ENCODE measurements at places on chromosomes 11 and 22. TPM values are rescaled to one million over a fixed set of nuclear protein-coding genes. Genes with fewer than 3 reads are reported as not detected.

TSKU gene
- 71.6 TPM for total RNA-seq

C1QTNF4 gene
- total RNA-seq: 6.3 TPM

ROBO4 gene
- total RNA-seq: 0.80 TPM

SCGB1A1 gene
- not detected for total RNA-seq

GAL gene
- 31.7 TPM for total RNA-seq

C11orf16 gene
- total RNA-seq: not detected

WBP2NL gene
- 0.72 TPM for total RNA-seq

TNKS1BP1 gene
- total RNA-seq: 89.3 TPM

ELFN2 gene
- total RNA-seq: 4.0 TPM

LIF gene
- total RNA-seq: 52.8 TPM

HBE1 gene
- total RNA-seq: not detected

HPS4 gene
- total RNA-seq: 27.9 TPM

MUC2 gene
- total RNA-seq: not detected

ISX gene
- total RNA-seq: not detected

MS4A6E gene
- not detected for total RNA-seq

COMT gene
- 286 TPM for total RNA-seq

EIF3D gene
- total RNA-seq: 328 TPM

OR5B21 gene
- not detected for total RNA-seq
